Breast epithelium (tissue), 4 donors: ENCODE measurements at places on chromosomes 4 and X. TPM values are rescaled to one million over a fixed set of nuclear protein-coding genes. Genes with fewer than 3 reads are reported as not detected.

ARX gene
- total RNA-seq = not detected

TMEM156 gene
- total RNA-seq = 0.32 TPM

RHOXF1 gene
- total RNA-seq = 1.3 TPM

CCNI gene
- total RNA-seq = 267 TPM

GRCh38 chrX:120790118-120790517 is 85.5 kb downstream of the CT47B1 start:
- DNase-seq = no peak

DNA sequence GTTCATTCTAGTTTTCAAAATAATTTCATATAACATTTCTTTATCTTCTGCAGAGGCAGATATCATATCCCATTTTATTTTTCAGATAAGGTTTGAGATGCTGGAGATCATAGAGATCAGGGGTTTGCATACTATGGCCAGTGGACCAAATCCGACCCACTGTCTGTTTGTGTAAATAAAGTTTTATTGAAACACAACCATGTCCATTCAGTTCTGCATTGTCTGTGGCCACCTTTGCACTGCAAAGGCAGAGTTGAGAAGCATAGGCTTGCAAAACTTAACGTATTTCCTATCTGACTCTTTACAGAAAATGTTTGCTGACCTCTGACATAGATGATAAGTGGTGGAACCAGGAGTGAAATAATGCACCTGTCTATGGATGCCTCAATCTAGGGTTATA is 63.9 kb upstream of the SOD3 start:
- no peak for DNase-seq

- no peak for DNase-seq
Measured at GRCh38 chr4:145865274-145865941, 73.2 kb downstream of the ZNF827 start.

- peak; percentile 79 for DNase-seq
Measured at GRCh38 chr4:6771229-6771671, 11.3 kb upstream of the KIAA0232 start.
